Activated CD8-positive, alpha-beta memory T cell treated with anti-CD3 and anti-CD28 coated beads, Interleukin-2, amount 10 ng/mL, durations not matched to agents 7 days and 5 days (primary cell): ENCODE measurements at places on chromosomes 7 and 10. TPM values are rescaled to one million over a fixed set of nuclear protein-coding genes. Genes with fewer than 3 reads are reported as not detected.

DNA sequence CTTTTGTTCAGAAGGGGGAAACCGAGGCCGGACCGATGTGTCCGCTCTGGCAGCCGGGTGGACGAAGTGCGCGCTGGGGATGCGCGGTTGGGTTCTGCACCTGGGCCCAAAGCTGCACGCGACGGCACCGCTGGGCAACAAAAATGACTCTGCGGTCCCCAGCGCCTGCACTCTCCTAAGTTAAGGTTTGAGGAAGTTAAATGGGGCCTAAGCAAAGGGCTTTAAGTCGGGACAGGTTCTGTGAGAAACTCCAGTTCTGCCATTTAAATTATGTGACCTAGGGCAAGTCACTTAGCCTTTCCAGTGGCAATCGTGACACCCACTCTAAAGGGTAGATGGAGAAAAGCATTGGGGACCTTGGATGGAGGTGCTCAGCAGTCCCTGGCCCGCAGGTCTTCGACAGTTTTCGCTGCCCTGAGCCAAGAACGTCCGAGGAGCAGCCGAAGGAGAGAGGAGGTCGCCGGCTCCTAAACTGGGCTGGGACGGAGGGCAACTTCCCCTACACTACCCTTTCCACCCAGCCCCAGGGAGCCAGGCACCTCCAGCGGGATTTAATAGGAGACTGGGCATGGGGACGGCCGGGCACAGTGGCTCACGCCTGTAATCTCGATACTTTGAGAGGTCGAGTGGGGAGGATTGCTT lies 534 bp upstream of the ACBD5 start:
- no peaks in the 10 kb centered on the region for H3K27me3 ChIP-seq
- H3K4me3 ChIP-seq = peak overlapping the region; percentile 97
- DNase-seq = peak; percentile 66
- H3K36me3 ChIP-seq = peaks cover 12% of the 10 kb centered on the region
- H3K27ac ChIP-seq = peak overlapping the region; percentile 97
- peaks cover 24% of the 10 kb centered on the region for H3K4me1 ChIP-seq

DNA sequence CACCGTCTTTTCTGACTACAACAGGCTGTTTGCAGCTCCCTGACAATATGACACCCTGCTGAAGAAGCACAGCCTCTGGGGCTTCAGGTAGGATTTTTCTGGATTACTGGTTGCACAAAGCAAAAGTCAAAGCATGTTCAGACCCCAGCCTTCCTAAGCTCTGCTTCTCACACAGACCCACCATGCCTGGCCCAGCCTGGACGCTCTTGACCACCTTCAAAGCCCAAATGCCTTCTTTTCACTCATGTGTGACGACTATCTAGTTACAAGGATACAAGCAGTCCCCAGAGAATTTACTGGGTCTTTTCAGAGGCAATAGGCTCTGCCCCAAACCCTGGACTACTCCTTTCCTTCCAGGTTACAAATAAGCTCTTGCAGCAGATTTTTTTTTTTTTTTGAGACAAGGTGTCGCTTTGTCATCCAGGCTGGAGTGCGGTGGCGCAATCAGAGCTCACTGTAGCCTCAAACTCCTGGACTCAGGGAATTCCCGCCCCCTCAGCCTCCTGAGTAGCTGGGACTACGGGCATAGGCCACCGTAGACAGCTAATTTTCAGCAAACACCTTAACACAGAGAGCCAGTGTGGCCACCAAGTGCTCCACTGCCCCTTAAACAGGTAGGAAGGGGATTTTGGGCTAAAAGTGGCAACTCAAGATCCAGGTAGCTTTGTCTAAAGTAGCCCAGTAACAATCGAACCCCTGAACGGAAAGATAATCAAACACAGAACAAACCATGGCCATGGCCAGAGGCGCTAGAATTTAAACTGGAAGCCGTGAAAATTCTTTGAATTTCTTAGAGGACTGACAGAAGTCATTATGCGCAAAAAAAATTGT lies 16.2 kb downstream of the SVIL start:
- no peak overlapping the region for H3K4me3 ChIP-seq
- no peak for DNase-seq
- H3K4me1 ChIP-seq = no peaks in the 10 kb centered on the region
- H3K27ac ChIP-seq = no peak overlapping the region

The EPDR1 gene
- 0.93 TPM for total RNA-seq

DNA sequence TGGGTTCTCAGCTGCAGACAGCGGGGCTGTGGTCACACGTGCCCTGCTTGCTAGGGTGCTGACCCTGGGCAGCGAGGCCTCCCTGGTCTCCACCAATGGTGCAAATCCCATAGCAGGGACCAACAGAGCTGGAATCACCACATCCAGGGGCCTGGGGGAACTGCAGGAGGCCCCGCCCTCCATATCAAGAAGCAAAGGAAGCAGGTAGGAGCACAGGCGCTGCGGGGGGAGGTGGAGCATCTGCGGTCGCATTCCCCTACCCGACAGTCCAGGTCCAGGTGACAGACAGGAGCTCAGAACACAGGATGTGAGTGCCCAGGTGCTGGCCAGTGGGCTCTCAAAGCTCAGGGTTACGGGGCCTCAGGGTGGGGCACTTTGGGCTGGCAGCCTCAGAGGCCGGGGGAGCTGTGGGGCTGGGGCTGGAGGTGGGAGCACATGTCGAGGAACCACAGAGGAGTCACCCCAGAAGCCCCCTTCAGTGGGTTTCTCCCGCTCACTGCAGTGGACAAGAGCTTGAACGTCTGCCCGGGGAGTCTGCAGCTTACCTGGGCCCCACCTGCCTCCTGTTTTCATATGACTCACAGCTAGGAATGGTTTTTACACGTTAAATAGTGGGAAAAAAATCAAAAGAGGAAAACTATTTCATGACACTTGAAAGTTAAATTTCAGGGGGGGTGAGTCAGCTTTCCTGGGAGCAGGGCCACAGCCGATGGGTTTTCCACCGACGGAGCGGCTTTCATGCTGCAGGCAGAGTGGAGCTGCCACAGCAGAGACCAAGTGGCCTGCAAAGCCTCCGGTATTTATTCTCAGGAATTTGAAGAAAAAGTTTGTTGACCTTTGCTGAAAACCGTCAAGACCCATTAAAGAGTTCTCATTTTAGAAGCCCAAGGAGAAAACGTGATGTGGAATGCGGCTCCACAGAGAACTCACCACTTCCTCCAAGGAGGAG lies 148.7 kb upstream of the PPP2R2D start:
- no peaks in the 10 kb centered on the region for H3K4me1 ChIP-seq
- no peaks in the 10 kb centered on the region for H3K36me3 ChIP-seq
- DNase-seq = no peak
- H3K27ac ChIP-seq = no peak overlapping the region
- H3K27me3 ChIP-seq = no peaks in the 10 kb centered on the region
- no peak overlapping the region for H3K4me3 ChIP-seq

- H3K27ac ChIP-seq = no peak overlapping the region
- no peak for DNase-seq
- no peaks in the 10 kb centered on the region for H3K4me1 ChIP-seq
- H3K36me3 ChIP-seq = no peaks in the 10 kb centered on the region
- peaks cover 20% of the 10 kb centered on the region for H3K27me3 ChIP-seq
Measured at GRCh38 chr7:26504411-26505120, 212.9 kb downstream of the SNX10 start.

GRCh38 chr10:64537928-64538327 lies 1016.7 kb downstream of the REEP3 start:
- no peak overlapping the region for H3K4me3 ChIP-seq

GRCh38 chr10:131982185-131982756 lies 548 bp upstream of the BNIP3 start:
- H3K27ac ChIP-seq = peak overlapping the region; percentile 57
- no peak for DNase-seq
- H3K27me3 ChIP-seq = peaks cover 29% of the 10 kb centered on the region
- H3K4me1 ChIP-seq = peaks cover 34% of the 10 kb centered on the region
- peak overlapping the region; percentile 89 for H3K4me3 ChIP-seq
- peaks cover 19% of the 10 kb centered on the region for H3K36me3 ChIP-seq

- H3K4me3 ChIP-seq = no peak overlapping the region
- H3K27me3 ChIP-seq = no peaks in the 10 kb centered on the region
- H3K27ac ChIP-seq = no peak overlapping the region
- H3K36me3 ChIP-seq = peaks cover 6% of the 10 kb centered on the region
- DNase-seq = no peak
- peaks cover 33% of the 10 kb centered on the region for H3K4me1 ChIP-seq
Measured at GRCh38 chr7:149854611-149855360, 16.6 kb downstream of the ZNF862 start.

The GBX1 gene
- not detected for total RNA-seq

The SSC4D gene
- 0.64 TPM for total RNA-seq

DNA sequence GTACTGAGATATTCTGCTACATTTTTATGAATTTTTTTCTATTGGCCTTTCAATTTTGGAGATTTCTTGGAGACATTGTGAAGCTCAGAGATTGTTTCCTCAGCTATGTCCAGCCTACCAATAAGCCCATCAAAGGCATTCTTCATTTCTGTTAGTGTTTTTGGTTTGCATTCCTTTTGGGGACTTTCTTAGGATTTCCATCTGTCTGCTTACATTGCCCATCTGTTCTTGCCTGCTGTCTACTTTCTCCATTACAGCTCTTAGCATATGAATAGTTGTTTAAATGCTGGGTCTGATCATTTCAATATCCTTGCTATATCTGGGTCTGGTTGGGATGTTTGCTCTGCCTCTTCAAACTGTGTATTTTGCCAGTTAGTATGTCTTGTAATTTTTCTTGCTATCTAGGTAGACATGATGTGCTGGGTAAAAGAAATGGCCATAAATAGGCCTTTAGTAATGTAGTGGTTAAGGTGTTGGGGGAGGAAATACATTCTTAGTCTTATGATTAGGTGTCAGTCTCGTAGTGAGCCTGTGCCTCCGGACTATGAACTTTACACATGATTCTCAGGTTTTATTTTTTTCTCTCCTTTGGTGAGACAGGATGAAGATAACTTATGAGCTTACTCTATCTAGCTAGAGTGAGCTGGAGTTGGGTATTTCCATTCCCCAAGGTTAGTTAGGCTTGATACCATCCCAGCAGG lies 32.6 kb upstream of the NME8 start:
- peaks cover 16% of the 10 kb centered on the region for H3K4me1 ChIP-seq
- H3K27me3 ChIP-seq = peaks cover 29% of the 10 kb centered on the region
- no peak overlapping the region for H3K4me3 ChIP-seq
- DNase-seq = no peak

GRCh38 chr7:135991322-135991721 lies 14.2 kb upstream of the MTPN start:
- no peaks in the 10 kb centered on the region for H3K27me3 ChIP-seq
- DNase-seq = no peak
- H3K27ac ChIP-seq = no peak overlapping the region
- H3K4me1 ChIP-seq = peaks cover 27% of the 10 kb centered on the region

GRCh38 chr7:17185690-17186070 lies 112.8 kb upstream of the AHR start:
- no peak overlapping the region for H3K4me3 ChIP-seq
- no peak for DNase-seq
- peaks cover 7% of the 10 kb centered on the region for H3K4me1 ChIP-seq
- H3K27me3 ChIP-seq = no peaks in the 10 kb centered on the region

GRCh38 chr10:24483701-24484100 lies 240.0 kb downstream of the ARHGAP21 start:
- H3K27ac ChIP-seq = no peak overlapping the region
- H3K27me3 ChIP-seq = peaks cover 4% of the 10 kb centered on the region
- H3K4me3 ChIP-seq = no peak overlapping the region
- H3K4me1 ChIP-seq = no peaks in the 10 kb centered on the region

GRCh38 chr10:4541292-4541691 lies 284.7 kb upstream of the AKR1E2 start:
- no peak overlapping the region for H3K27ac ChIP-seq
- H3K4me1 ChIP-seq = peaks cover 5% of the 10 kb centered on the region
- peaks cover 3% of the 10 kb centered on the region for H3K36me3 ChIP-seq

The SAP25 gene
- total RNA-seq = 26.3 TPM

GRCh38 chr7:5634107-5634950 lies 147.1 kb downstream of the RNF216 start:
- no peak overlapping the region for H3K27ac ChIP-seq
- peaks cover 32% of the 10 kb centered on the region for H3K4me1 ChIP-seq
- no peak overlapping the region for H3K4me3 ChIP-seq
- H3K27me3 ChIP-seq = no peaks in the 10 kb centered on the region
- H3K36me3 ChIP-seq = peaks cover 20% of the 10 kb centered on the region

DNA sequence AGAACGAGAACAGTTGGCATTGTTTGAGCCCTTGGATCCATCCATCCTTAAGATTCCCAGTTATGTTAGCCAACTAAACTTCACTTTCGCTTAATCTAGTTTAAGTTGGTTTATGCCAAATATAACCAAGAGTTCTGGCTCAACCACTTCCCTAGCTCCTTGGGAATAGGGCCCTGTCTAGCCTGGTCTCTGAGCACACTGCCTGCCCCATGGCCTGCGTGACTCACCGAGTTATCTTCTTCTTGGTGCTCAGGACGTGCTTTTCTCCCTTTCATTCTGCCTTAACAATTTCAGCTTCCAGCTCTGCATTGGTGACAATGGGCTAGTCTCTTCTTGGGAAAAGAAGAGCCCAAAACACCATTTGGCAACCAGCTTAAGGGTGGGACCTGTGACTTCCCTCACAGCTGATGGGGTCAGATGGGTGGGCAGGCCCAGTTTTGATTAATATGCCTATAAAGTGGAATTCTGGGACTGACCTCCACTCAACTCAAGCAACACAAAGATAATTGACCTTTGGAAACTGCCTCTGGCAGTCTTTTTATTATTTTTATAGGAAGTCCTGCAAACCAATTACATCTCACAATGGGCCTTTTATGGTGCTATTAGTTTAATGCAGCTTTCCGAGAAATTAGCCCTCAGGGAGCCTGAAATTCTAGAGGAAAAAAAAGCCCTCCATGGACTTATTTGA lies 126.4 kb downstream of the CFAP58 start:
- H3K4me1 ChIP-seq = no peaks in the 10 kb centered on the region
- H3K27me3 ChIP-seq = peaks cover 27% of the 10 kb centered on the region
- H3K27ac ChIP-seq = no peak overlapping the region
- DNase-seq = no peak

DNA sequence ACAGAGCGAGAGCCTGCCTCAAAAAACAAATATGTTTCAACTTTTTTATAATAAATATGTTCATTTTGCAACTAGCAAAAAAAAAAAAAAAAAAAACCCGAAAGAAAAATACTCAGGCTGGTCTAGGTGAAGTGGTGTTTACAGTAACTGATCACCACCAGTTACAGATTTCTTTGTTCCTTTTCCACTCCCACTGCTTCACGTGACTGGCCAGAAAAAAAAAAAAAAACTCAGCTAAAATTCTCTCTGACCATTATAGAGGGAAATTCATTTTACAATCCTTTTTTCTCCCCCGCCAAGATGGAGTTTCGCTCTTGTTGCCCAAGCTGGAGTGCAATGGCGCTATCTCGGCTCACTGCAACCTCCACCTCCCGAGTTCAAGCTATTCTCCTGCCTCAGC lies 4.6 kb upstream of the ASCC1 start:
- no peak for DNase-seq
- H3K36me3 ChIP-seq = peaks cover 30% of the 10 kb centered on the region
- H3K27ac ChIP-seq = no peak overlapping the region
- no peaks in the 10 kb centered on the region for H3K27me3 ChIP-seq
- H3K4me3 ChIP-seq = no peak overlapping the region

GRCh38 chr7:904847-905246 lies 28.5 kb downstream of the GET4 start:
- peaks cover 2% of the 10 kb centered on the region for H3K27me3 ChIP-seq
- H3K36me3 ChIP-seq = no peaks in the 10 kb centered on the region
- H3K4me3 ChIP-seq = no peak overlapping the region

The MEIG1 gene
- total RNA-seq = 1.1 TPM

DNA sequence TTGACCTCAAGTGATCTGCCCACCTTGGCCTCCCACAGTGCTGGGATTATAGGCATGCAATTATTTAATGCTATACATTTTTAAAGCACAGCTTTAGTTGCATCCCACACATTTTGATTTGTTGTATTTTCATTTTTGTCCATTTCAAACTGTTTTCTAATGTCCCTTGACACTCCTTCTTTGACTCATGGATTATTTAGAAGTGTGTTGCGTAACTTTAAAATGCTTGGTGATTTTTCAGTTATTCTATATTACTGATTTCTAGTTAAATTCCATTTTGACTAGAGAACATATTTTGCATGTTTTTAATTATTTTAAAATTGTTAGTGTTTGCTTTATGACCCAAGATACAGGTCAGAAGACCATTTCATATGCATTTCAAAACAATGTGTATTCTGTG lies 28.8 kb downstream of the EVX1 start:
- no peak overlapping the region for H3K4me3 ChIP-seq
- no peaks in the 10 kb centered on the region for H3K36me3 ChIP-seq
- no peaks in the 10 kb centered on the region for H3K4me1 ChIP-seq
